Coronary artery (tissue), 2 donors: ENCODE measurements at places on chromosomes 13 and 19.

- DNase-seq, result no peak
These were observed 39.5 kb downstream of the PCCA start for GRCh38 chr13:100128373-100128772.

DNA sequence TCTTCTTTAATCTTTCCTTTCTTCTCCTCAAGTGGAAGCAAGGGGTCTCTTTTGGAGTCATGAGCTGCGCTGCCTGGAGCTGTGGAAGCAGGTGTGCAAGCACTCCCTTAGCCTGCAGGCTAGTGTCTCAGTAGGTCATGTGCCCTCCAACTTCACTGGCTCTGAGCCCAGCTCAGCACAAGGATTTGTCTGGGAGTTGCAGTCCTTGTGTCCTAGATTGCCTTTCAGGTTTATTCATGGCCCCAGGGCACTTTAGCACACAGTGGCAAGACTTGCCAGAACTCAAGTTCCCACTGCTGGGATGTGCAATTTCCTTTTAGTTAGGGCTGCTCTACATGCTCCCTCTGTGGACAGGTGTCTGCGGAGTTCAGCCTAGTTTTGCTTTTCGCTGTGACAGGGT is 211.7 kb downstream of the LIG4 start:
- no peak for DNase-seq

GRCh38 chr13:27962128-27962841 is 6.8 kb downstream of the CDX2 start:
- DNase-seq, result no peak

DNA sequence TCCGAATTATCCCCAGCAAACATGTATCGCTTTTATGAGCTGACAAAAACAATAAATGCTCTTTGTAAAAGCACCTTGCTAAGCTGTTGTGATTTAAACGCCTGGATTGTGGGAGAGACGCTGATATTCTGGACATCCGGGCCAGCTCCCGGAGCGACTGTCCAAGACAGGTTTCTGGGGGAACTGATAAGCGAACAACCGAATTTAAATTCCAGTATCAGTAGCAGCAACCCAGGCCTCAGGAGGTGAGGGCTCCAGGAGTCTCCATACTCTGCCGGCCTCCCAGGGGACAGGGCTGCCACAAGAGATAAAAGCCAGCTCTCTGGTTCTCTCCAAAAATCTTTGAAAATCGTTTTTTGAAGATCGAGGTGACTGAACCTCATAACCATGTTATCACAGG is 50.3 kb upstream of the VSTM2B start:
- DNase-seq, result no peak

GRCh38 chr19:38780443-38780842 is 7.1 kb upstream of the LGALS7 start:
- DNase-seq, result no peak

DNA sequence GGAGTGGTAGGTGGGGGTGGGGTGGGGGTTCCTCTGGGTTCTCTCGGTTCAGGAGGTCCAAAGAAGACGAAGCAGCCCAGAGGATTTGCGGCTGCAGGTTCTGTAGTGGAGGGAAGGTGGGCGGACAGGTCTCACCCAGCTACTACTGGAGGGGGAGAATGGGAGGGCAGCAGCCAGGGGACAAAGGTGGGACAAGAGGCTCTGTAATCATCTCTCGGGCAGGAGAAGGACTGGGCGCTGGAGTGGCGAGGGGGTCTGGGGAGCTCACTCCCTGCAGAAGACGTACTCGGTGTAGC is 1.4 kb downstream of the KCTD12 start:
- no peak for DNase-seq

GRCh38 chr13:106919133-106919532 is 351.2 kb upstream of the ARGLU1 start:
- DNase-seq, result no peak

- DNase-seq, result no peak
These were observed 4.7 kb downstream of the TEX30 start for GRCh38 chr13:102768909-102769308.

GRCh38 chr13:51865838-51866237 is 4.1 kb downstream of the CCDC70 start:
- no peak for DNase-seq

GRCh38 chr19:18647371-18647767 is 10.5 kb downstream of the KLHL26 start:
- no peak for DNase-seq

- no peak for DNase-seq
These were observed 17.6 kb upstream of the GSX1 start for GRCh38 chr13:27774651-27775050.

- no peak for DNase-seq
These were observed 34.8 kb downstream of the PCDH17 start for GRCh38 chr13:57666131-57666953.

GRCh38 chr19:12346896-12347295 is 13.5 kb upstream of the ZNF563 start:
- DNase-seq, result no peak

- DNase-seq, result no peak
These were observed 510.5 kb downstream of the IRS2 start for GRCh38 chr13:109275852-109276251.

- DNase-seq, result peak; percentile 79
These were observed 44.9 kb downstream of the ZNF611 start for GRCh38 chr19:52689843-52690368.

DNA sequence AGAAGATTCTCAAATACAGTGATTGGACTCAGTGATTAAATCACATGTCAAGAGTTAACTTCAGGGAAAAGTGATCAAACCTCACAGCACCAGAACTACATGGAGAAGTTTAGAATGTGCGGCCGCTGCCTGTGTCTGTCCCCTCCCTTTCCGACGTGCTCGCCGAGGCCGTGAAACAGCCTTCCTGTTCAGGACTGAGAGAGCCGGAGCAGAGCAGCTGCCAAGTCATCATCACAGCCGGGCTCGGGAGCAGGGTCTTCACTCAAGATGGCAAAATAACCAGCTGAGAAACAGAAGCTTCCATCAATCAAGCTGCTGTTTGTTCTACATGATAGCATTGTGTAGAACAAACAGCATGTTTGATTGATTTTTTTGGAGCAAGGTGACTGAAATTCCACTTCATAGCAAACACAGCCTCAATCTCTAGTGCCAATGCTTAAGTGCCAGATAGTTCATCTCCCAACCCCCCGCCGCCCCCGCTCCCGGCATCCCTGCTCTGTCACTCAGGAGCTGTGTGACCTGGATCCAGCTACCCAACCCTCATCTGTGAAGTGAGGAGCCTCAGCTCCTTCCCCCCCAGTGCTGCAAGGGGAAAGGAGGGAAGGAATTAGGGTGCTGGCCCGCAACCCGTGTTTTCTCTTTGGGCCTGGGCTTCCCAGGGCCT is 70.6 kb downstream of the HSPH1 start:
- DNase-seq, result peak; percentile 47

DNA sequence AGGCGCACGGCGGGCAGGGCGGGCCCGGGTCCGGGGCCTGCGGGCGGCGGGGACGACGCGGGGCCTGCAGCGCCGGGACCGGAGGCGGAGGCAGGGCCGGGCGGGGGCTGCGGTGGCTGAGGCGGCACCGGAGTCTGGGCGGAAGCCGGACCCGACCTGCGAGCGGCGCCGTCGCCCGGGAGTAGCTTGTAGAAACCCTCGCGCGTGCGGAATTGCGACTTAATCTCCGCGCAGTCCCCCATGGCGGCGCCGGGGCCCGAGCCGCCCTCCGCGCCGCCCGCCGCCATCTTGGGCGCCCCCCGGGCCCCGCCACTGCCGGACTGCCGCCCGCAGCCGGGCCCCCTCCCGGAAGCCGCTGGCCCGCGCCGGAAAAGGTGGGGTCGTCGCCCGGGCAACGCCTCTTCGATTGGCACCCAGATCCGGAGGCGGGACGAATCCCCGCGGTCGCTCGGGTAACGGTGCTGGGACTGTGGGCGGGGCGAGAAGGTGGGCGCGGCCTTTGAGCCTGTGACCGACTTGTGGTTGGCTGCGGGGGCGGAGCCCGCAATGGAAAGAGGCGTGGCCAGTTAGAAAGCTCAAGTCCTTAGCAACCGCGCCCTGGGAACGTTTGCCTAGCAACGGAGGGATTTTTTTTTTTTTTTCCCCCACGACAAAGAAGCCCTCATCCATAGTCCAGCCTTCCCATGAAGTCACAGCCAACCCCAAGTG is at the start of gene DMWD:
TSS of gene DMWD (minus strand) at position 376 of the 708 bp plus-strand sequence. CDS start at position 287, 89 bp downstream.
- DNase-seq, result peak; percentile 99

DNA sequence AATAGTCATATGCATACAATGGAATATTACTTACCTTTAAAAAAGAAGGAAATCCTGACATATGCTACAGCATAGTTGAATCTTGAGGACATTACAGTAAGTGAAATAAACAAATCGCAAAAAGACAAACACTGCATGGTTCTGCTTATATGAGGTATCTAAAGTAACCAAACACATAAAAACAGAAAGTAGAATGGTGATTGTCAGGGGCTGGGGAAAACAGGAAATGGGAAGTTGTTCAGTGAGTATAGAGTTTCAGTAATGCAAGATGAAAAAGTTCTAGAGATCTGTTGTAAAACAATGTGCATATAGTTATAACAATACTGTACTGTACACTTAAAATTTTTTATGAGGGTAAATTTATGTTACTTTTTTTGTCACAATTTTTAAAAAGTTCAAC is 219.4 kb downstream of the KLF5 start:
- DNase-seq, result no peak

GRCh38 chr13:40376296-40376849 is 290.1 kb downstream of the FOXO1 start:
- no peak for DNase-seq

DNA sequence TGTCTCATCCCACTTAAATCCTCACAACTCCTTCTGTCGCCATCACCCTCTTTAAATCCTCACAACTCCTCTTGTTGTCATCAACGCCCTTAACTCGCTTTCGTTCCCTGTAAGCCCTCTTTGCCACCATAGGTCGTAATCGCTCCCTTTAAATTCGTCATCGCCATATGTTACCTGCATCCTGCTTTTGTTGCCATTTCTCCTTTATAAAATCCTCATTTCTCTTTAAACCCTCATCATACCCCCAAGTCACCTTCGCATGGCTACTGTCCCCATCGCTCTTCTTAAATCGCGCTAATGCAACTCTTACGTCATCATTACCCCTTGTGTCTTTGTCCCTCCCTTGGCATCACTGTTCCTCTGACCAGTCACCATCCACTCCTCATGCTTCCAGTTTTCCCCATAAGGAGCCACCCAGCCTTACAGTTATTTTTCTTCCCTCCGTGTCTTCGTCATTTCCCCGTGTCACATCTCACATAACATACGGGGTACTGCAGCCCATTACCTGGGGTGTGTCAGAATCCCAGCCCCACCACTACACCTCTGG is 539 bp downstream of the PLD3 start:
- DNase-seq, result no peak

DNA sequence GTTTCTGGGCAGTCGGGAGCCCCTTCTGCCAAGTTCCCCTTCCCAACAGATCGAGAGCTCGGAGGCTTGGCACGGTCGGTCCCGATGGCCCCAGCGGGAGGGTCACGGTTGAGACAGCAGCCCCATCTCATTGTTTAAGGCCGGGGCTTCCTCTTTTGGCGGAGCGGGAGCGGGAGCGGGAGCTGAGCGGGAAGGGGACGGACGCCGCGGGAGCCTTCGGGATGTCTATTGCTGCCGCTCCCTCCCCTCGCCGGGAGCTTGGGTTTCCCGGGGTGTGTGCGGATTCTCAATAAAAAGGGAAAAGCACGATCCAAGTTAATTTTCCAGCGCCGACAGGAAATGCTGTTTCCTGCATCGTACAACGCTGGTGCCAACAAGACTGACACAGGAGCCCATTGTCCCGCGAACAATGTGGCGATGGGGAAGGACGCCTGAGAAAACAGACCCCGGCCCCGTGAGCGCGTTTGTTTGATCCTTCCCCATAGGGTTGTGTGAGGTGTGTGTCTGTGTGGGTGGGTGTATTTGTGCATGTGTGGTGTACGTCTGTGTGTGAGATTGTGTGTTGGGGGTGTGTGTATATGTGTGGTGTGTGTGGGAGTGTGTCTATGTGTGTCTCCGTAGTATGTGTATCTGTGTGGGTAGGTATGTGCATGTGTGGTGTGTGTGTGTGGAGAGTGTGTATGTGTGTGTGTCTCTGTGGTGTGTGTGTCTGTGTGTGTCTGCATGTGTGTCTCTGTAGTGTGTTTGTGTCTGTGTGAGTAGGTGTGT is 36.3 kb upstream of the FLT1 start:
- no peak for DNase-seq

DNA sequence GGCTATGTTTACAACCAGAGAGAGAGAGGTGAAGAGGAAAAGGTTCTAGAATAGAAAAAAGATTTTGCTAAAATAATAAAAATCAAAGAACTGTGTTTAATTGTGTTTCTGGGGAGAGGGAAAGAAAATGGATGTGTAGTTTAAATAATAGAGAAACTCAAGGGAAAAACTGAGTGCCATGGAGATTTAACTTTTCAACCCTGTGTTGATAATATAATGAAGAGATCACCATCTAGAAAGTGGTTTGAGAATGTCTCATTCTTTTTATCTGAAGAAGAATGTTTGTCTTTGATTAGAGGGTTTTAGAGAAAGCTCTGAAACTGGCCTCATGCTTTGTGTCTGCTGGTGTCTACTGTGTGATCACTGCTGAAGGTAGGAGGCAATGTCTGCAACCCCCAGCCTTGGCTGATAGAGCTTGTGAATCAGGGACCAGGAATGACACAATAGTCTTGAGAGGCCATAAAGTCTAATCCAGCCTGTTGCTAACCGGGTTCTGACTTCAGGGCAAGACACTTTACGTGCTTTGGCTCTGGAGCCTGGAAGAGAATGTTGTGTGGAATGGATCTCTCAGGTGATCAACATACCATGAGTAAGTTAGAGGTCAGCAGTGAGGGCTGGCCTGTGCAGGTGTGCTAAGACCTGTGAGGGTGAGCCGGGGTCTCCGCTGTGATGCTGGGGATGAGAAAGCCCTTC is 5.4 kb downstream of the COL4A2 start:
- DNase-seq, result peak; percentile 76

DNA sequence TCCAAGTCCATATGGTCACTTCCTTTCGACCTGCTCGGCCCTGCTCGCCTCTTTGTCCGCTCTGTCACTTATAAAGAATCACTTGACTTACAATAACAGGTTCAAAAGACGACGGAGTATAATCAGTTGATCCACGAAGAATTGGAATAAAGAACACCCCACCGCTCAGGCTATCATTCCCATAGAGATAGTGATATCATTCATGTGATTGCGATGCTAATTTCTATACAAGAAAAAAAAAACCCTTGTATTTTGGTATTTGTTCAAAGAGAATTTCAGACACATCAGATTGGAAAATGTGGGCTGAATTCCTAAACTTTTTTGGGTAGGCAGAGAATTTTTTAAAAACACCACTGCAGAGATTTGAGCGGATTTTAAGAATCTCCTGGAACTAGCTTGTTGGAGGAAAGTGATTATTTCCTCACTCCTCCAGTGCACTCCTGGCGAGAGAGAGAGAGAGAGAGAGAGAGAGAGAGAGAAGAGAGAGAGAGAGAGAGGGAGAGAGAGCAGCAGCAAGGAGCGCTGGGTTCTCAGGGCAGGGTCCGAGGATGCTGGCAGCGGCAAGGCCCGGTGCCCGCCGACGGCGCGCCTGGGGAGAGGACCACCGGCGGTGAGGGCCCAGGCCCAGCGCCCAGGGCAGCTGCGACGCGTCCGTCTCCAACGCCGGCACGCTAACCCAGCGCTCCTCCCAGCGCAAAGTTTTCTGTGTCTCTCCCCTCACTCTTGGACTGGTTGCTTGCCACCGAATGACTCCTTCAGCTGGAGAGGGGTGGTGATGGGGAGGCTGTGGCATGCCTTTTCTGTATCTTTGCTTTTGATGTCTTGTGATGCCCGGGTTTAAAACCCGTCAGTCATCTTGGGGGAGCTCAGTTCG is 149.0 kb upstream of the ZNF536 start:
- no peak for DNase-seq
